Fibroblast of skin of left biceps (primary cell): ENCODE measurements at places on chromosomes 7 and 10.

- DNase-seq, result peak; percentile 62
Measured at GRCh38 chr10:24008164-24009091, 200.5 kb upstream of the KIAA1217 start.

- no peak for DNase-seq
Measured at GRCh38 chr10:129476431-129476830, 9.4 kb downstream of the MGMT start.

- no peak for DNase-seq
Measured at GRCh38 chr10:79286318-79286951, 60.8 kb upstream of the PPIF start.

- no peak for DNase-seq
Measured at GRCh38 chr10:119206603-119207365, 587 bp upstream of the GRK5 start.

DNA sequence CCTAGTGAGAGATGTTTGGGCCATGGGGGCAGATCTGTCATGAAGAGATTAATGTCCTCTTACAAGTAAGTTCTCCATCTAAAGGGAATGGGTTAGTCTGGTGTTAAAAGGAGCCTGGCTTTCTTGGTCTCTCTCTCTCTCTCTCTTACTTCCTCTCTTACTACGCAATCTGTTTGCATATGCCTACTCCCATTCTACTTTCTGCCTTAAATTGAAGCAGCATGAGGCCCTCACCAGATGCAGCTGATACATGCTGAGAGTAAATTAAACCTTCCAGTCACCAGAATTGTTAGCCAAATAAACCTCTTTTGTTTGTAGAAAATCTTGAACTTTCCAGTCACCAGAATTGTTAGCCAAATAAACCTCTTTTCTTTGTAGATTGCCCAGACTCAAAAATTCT, 884.1 kb downstream of the NRG3 start:
- no peak for DNase-seq

DNA sequence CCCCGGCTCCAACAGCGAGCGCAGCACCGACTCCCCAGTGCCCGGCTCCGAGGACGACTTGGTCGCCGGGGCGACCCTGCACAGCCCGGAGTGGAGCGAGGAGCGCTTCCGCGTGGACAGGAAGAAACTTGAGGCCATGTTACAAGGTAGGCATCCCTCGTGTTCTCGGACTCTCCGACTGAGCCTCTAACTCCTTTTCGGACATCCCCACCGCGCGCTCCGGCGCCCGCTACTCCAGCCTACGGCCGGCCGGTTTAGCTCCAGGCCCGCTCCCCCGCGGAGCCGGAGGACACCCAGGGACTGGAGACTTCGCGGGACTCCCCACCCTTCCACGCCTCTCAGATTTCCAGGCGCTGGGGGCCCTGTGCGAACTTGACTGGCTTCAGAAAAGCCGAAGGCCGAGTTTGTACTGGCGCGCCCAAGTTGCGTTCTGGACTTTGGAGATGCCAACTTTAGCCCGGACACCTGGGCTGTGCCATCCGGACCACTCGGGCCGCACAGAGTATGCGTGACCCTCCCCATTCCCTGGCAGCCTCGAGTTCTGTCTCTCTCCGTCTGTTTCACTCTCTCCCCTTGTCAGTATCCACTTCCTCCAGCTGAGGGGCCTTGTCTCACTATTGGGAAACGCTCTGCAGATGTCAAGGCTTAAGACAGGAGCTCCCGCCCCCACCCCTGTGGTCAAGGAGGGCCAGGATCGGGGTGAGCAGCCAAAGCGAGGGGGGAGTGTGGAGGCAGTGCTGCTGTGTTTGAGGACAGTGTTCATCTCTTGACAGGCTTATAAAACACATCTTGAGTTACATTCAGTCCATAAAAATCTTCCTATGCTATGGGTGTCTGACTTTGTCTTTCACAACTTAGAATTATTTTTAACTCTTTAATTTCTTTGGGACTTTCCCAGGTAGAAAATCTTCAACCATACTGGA, 777 bp downstream of the BICC1 start:
- peak; percentile 50 for DNase-seq

DNA sequence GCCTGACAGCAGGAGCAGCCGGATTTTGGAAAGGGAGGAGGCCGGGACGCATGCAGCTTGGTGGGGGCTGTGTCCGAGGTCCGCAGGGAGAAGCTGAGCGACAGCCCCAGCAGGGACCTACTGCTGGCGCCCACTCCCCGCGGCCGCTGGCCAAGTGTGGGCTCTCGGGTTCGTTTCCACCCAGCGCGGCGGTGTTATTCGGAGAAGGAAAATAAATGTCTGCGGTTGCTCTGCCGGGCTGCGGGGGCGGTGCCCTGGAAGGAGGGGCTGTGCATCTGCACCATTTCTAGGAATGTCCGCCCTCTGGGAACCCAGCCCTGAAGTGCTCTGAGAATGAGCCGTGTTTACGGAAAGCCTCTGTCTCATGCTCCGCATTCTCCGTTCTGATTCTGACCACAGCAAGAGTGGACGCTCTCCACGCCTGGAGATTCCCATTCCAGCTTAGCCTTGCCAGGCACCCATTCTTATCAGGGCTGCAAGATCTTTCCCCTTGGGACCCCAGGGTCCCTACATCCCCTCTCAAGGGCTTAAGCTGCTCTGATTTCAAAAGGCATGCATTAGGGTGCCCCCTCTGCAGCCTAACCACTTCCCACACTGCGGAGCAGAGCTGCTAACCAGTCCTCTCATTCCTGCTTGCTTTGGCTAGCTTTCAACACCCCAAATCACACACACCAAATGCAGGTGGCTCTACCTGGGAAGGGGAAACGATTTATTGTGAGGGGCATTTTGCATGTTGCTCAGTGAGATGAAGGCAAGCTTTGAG, 256.6 kb upstream of the GLI3 start:
- DNase-seq, result peak; percentile 73

DNA sequence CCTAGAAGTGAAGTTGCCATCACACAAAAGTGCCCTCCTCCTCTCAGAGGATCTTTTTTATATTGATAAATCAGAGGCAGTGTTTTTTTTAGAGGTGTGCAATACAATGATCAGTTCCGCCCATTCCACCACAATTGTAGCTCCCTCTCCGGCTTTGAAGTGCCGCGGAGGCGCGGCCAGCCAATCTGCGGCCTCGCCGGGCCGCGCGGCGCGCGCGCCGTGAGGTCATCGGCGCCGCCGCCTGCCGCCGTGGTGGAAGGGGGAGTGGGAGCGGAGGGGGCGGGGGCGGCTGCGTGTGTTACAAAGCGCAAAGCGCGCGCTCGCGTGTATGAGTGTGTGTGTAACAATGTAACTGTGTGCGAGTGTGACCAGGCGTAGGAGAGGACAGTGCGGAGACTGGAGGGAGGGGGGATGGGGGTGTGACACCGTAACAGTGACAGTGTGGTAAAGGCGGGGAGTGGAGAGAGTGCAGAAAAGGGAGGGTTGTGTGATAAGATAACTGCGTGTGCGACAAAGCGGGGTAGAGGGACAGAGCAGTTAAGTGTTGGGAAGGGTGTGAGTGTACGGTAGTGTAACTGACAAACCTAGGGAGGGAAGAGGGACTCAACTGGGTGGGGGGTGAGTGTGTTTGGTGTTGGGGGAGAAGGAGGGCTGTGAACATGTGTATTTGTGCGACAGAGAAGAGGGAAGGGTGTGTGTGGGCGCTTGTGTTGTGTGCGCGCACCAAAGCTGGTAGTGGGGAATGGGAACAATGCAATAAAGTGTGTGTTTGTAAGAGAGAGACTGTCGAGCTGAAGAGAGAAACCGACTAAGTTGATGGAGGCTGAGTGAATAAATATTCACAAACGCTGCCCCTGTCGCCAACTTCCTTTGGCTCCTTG, at the start of gene SP8:
Gene SP8 (minus strand): TSS at position 108 of the 881 bp plus-strand sequence. CDS start 88 bp downstream, at position 20.
- no peak for DNase-seq

DNA sequence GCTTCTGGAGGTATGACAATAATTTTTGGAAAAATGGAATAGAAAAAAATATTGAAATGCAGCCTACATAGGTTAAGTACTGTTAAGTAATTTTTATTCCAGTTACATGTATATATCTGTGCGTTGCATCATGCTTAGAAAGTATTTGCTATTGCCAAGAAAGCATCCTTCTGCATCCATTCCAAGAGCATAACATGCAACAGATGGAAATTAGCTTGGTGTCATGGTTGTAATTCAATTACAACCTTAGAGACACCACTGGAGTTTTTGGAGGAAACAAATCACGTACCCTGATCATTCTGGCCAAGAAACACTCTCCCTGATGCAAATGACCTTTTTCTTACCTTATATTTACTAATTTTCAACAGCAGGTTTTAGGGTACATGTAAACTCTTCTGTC, 1.7 kb downstream of the AKR1B1 start:
- DNase-seq, result peak; percentile 55

GRCh38 chr10:88920198-88920597, 32.4 kb downstream of the ACTA2 start:
- no peak for DNase-seq

- DNase-seq, result peak; percentile 16
Measured at GRCh38 chr7:84297616-84298015, 103.0 kb upstream of the SEMA3A start.

DNA sequence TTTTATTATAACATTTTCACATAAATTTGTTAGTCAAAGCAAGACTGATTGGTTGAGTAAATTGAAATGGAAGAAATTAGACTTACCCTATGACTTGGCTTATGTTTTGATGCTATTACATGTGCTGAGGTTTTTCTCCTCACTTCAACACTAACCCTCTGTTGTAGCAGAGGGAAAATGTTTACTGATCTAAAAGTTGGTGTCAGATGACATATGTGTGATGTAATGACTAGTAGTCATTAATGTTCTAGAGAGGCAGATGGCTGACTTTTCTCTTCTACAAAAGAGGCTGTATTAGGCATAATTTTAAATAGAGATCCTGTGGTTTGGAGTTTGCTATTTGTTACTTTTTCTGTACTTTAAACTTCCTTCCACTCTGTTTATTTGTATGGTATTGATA, 266.0 kb downstream of the BBS9 start:
- DNase-seq, result no peak

DNA sequence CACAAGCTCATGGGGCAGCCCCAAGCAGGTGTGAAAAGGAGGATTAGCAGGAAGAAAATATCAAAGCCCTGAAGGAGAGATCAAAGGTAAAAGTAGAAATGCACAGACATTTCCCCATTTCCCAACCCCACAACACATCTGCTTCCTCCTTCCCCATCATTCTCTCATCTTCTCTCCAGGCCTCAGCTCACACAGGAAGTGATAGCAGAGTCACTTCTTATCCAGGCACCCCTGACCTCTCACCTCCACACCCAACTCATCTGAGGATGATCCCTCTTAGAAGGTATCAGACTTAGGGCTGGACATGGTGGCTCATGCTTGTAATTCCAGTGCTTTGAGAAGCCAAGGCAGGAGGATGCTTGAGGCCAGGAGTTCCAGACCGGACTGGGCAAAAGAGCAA, 18.2 kb upstream of the GJC3 start:
- DNase-seq, result no peak

DNA sequence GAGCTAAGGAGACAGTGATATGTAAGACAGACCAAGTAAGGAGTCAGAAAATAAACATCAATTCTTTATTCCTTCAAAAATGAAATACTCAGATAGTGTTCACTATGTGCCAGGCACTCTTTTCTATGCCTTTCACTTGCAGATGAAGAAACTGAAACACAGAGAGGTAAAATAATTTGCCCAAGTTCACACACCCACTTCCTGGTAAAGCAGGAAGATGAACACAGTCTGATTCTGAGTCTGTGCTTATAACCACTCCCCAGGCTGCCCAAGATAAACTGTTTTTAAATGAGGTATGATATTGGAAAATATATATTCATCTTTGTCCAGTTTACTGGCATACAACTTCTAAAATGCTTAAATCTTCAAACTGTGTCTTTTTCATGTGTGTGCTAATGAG, 294.4 kb upstream of the NPVF start:
- no peak for DNase-seq

DNA sequence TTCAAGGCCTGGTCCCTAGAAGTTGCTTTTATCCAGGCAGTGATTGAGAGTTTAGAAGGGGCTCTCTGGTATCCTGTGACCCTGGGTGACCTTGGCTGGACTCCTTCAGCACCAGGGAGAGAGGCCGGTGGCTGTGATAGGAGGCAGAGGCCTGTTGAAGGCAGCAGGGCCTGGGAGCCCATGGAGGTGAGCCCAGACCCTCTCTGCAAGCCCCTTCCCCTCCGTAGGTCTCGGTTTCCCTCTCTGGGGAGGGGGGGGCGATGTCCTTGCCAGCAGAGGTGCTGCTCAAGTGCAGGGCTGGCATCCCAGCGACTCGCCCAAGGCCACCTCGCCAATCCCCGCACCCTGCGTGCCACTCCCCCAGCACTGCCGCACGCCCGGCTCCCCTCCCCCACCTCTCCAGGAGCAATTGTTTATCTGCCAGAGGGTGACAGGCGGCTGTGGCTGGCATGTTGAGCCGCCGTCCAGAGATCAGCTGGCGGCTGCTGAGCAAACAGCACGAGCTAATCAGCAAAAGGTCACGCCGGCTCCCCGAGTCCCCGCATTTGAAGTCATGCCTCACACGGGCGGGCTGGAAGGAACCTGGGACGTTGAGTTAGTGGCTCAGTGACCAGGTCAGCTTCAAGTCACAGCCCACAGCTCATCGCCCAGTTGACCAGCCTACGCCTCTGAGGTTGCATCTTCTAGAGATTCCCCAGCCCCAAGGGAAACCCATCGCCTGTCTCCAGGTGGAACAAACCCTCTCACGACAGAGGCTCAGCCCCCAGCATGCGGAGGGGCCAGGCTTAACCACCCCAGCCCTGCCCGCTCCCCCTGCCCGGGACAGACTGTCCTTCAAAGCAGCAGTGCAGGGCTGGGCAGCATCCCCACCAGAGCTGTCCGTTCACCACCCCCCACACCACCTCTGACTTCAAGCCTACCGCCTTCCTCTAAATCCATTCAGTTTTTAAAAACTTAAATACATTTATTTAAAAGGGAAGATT, 43.7 kb downstream of the ELFN1 start:
- no peak for DNase-seq

- peak; percentile 21 for DNase-seq
Measured at GRCh38 chr7:16801111-16801542, 3.7 kb downstream of the AGR2 start.

DNA sequence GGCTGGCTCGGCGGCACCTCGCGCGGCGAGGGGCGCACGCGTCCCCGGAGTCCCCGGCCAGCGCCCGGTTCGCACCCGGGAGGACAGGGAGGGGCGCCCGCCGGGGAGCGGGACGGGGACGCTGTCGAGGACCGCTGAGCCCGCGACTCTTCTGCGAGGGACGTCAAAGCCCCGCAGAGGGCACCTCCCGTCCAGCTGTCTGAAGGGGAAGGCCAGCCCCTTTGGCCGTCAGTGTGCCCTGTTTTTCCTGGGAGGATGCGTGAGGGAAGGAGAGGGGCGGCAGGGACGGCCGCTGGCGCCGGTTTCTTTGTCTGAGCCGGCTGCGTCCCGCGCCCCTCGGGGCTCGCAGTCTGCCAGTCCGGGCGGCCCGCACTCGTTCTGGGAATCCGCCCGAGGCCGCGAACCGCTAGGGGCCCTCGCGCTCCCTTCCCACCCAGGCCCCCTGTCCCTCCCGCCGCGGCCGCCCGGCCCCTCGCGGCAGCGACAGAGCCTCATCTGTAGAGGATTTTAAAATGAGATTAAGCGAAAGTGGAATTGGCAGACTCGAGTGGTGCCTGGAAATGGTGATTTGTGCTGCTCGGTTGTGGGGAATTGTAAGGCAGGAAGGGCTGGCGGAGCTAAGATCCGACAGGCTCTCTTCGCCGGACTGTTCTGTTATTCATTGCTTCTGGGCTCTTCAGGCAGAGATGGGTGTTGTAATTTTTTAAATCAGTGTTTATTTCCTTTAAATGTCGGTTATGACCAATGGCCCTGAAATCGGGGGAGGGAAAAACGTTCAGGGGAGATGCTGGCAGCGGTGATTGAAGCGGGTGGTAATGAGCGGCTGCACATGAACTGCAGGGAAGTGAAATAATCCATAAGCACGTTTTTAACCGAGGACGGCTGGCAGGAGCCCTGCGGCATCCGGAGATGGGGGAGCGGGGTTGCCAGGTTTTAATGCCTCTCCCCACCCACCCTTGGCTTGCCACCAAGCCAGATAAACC, 618 bp upstream of the RELN start:
- DNase-seq, result no peak

- DNase-seq, result no peak
Measured at GRCh38 chr10:119388849-119389345, 153.6 kb downstream of the RGS10 start.
